Substantia nigra (tissue), 51 donors: ENCODE measurements at places on chromosomes 12 and 14.

- DNase-seq, result no peak
Observed at GRCh38 chr12:122856999-122857671, 21.9 kb downstream of the HIP1R start.

DNA sequence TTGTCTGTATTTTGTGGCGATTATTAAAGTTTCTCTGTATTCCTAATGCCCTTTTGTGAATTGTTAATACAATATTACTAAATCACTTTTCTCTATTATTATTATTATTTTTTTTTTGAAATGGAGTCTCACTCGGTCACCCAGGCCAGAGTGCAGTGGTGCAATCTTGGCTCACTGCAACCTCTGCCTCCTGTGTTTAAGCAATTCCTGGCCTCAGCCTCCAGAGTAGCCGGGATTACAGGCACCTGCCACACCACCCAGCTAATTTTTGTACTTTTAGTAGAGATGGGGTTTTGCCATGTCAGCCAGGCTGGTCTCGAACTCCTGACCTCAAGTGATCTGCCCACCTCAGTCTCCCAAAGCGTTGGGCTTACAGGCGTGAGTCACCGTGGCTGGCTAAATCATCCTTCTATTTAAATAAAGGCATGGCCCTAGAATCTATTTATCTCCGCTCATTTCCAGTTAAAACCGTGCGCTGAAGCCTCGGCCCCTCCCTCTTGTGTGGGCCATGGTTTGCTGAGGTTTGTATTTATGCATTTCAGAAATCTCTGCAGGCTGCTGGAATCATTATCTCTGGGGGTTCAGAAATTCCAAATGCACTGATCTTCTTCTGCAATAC lies 1136.4 kb upstream of the TMEM132C start:
- no peak for DNase-seq

GRCh38 chr12:19110221-19110940 lies 19.2 kb upstream of the PLEKHA5 start:
- no peak for DNase-seq

DNA sequence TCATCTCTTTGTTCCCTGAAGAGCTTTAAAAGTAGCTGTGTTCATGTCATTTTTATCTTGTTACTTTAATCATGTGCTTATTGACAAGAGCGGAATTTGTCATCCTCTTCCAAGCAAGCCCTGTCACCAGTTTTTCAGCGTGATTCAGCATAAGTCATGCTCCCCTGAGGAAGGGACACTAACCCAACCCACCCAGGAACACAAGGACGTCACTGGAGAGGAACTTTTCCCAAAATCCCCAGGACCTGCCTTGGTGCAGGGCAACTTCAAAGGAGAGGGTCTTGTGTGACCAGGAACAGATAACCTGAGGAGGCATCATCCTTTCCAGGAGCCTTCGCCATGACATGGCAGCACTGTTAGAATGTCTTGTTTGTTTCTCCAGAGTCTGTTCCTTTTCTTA lies 107.1 kb upstream of the DIO3 start:
- DNase-seq, result no peak

GRCh38 chr14:69044965-69045555 lies 66.0 kb upstream of the ACTN1 start:
- no peak for DNase-seq

DNA sequence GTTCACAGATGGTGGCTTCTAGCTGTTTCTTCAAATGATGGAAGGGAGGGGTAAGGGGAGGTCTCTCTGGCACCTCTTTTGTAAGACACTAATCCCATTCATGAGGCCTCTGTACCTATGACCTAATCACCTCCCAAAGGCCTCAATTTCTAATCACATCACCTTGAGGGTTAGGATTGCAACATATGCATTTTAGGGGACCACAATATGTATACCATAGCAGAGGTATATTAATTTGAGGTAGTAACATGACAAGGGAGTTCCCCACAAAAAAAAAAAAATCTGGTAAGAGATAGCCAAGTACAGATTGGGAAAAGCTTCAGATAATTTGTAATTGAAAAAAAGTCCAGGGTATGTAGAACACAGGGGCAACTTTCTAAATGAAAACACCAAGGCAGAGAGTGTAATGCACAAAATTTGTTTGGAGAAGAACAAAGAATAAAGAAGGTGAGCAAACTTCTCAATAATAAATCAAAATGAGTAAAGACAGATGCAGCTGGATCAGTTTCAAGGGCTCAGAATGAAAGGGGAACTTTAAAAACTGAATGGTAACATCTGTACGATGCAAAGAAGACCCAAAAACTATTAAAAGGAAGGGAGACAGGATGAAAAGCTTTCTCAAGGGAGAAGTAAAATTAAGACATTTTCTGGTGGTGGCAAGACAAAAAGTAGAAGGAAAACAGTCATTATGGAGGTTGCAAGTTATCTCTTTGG lies 125.5 kb upstream of the DCN start:
- DNase-seq, result no peak

- DNase-seq, result no peak
Observed at GRCh38 chr14:104925855-104926609, 1.4 kb downstream of the PLD4 start.

DNA sequence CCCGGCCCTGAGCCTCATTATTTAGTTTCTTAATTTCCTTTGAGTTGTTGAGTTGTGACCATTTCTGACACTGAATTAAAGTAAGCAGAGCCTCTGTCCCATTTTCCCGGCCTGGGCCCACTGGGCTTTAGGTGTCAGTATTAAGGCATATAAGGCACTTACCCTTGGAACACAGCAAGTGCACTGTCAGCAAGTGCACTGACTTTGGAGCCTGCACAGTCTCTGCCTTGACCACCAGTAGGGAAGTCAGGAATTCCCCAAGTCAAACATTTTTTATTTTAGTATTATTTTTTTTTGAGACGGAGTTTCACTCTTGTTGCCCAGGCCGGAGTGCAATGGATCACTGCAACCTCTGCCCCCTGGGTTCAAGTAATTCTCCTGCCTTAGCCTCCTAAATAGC lies 56.6 kb downstream of the MAX start:
- DNase-seq, result no peak

- no peak for DNase-seq
Observed at GRCh38 chr14:65366802-65367565, 45.5 kb upstream of the FUT8 start.

DNA sequence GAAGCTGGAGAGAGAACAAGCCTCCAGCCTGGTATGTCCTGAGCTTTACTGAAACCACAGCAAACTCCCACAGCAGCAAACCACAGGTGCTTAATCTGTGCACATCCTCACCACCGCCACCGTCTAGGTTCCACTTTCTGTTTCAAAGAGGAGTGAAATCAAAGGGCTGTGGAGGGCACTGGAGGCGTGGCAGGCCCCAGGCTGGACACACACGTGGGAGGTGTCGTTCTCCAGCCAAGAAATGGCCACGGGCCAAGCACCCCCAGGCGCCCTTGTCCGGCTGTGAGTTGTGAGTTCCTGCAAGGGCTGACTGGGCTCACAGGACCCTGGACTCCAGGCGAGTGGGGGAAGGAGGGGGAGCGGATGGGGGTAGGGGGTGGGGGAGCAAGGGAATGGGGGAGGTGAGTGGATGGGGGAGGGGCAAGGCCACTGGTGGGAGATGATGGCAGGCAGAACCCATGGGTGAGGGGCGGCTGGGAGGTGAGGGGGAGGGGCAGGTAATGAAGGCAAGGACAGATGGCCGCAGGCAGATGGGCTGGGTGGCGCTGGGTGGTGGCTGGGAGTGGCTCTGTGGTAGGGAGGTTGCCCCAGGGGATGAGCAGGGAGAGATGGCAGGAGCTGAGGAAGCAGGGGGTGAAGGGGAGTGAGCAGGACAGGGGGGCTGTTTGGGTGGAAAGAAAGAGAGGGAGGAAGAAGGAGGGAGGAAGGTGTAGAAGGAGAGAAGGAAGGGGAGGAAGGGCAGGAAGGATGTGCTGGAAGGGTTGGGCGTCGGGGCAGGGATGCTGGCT lies 86.7 kb downstream of the NCOR2 start:
- DNase-seq, result no peak

GRCh38 chr12:130117701-130118100 lies 44.6 kb upstream of the FZD10 start:
- DNase-seq, result no peak

DNA sequence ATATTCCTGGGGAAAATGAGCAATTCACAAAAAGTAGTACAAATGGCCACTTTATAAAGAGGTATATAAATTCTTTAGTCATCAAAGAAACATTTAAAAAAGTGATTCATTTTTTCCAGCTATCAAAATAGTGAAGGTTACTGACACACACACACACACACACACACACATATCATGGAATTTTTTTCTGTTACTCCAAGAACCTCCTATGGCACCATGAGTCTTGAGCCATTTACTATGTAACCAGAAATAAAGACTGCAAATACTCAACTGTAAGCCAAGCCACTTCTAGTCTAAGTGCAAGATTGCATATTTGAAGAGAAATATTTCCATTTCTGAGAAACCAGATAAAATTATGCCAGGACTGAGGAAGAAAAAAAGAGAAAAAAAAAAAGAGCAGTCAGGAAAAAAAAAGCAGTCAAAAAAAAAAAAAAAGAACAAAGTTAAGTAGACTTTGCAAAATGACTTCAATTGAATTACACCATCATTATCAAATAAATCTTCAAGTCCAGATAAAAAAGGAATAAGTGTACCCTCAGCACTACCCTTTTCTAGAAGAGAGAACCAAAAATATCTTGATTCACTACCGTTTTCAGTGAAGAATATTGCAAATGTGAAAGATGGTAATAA lies 275.7 kb downstream of the DAD1 start:
- DNase-seq, result no peak

DNA sequence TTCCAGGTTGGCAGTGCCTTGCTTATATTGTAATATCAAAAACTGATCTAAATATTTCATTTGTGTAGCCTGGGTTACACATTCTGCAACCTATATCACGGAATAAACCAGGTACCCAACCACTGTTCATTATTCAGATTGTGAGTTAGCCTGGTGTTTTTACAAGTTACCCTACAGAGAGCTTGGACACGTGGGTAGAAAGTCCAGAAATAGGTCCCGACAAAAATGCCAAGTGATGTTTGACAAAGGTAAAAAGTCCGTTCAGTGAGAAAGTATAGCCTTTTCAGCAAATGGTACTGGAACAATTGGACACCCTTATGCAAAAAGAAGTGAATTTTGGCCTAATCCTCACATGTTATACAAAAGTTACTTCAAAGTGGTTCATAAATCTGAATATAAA lies 17.6 kb upstream of the EVL start:
- no peak for DNase-seq
